ENCODE measurements at places on chromosomes 16 and 17. TPM values are rescaled to one million over a fixed set of nuclear protein-coding genes. Genes with fewer than 3 reads are reported as not detected.

The ITGA3 gene
- 133 TPM for total RNA-seq

GRCh38 chr17:42313773-42314566 is 25.7 kb downstream of the STAT5A start:
- peak; percentile 57 for DNase-seq

The DOC2B gene
- total RNA-seq: 2.6 TPM

DNA sequence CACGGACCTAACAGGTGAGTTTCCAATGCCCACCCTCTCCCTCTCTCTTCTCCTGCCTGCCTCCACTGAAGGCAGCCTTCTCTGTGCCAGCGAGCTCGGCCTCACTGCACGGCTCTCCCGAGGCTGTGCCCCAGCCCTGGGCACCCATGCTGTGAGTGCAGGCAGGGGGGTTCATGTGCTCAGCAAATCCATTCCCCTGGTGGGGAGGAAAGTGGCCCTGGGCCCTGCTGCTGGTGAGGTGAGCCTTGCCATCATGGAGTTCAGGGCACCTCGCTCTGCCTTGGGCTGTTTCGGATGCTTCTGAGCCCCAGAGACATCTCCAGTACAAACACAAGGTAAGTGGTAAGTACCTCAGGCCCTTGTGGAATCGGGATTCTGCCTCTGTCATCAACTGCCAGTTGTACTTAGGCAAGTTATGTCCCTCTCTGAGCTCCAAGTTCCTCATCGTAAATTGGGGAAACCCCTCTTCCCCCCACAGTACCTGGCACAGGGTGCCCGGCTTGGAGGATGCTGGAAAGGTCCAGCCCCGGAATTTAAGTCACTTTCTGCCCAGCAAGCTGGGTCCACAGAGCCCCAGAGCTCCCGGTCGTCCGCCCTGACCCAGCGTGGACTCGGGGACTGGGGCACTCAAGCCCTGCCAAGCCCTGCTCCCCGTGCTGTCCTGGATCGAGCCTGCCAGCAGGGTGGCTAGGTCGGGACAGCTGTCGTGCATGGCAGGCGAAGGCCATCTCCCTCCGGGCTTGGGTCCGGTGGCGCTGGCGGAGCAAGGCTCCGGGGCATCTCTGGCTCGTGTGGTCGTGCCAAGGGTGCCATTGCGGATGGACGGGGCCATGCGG is 684 bp upstream of the NUDT16L1 start:
- peak; percentile 55 for DNase-seq

DNA sequence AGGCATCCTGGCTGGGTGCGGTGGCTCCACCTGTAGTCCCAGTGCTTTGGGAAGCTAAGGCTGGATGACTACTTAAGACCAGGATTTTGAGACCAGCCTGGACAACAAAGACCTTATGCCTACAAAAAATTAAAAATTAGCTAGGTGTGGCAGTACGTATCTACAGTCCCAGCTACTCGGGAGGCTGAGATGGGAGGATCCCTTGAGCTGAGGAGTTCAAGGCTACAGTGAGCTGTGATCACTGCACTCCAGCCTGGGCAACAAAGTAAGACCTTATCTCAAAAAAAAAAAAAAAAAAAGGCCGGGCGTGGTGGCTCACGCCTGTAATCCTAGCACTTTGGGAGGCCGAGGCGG is 6.1 kb downstream of the MVP start:
- DNase-seq: peak; percentile 42

DNA sequence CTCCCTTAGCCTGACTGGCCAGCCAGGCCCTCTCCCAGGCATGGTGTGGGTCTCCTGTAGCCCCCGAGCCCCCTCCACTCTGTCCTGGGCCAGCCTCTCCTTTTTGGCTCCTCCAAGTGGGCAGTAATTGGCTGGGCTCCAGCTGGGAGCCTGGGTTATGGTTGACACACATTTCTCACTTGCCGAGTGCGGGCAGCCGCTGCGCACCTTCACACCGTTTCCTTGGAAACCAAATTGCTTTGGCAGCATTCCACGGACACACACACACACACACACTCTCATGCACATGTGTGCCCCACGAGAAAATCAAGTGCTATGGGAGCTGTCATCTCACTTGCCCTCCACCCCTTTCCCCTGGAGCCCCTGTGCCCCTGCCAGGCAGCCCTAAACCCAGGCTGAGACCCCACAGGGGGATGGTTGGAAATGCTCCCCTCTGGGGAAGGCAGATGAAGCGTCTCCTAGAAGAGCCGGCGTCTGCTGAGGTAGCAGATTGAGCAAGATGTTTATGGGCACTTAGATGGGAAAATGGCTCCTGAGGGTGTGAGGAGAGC is 402.7 kb upstream of the TNRC6C start:
- peak; percentile 25 for DNase-seq

DNA sequence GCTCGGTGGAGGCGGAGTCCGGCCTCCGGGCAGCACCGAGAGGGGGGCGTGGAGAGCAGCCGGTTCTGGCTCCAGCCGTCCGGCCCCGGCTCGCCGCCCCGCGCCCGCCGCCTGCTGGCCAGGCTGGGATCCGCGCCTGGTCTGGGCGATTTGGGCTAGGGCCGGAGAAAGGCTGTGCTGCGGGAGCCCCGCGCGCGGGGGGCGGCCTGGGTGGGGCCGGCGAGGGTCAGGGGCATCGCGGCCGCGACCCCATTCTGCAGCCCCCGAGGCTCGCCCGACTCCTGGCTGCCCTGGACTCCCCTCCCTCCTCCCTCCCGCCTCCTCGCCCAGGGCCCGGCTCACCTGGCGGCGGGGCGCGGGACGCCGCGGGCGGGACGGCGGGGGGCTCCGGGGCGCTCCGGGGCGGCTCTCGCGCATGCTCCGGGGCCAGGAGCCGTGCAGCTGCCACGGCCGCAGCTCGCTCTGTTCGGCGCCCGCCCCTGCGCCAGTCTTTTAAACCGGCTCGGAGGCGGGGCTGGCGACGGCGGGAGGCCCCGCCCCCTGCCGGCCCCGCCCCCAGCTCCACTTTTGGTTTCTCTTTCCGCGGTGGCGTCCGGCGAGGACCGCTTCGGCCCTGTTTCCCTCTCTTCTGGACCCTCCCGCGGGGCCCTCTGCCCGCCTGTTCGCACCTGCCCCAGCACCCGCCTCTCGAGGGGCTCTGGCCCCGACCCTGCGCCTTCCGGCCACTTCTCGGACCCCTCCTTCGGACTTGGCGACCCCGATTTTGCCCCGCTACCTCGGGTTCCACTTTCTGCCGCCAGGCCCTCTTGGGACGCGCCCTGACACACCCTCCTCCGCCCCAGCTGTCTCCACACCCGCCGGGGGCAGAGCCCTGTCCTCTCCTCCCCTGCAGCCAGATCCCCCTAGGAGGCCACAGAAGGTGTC is at the start of gene SOCS1:
TSS of gene SOCS1 (minus strand) at position 468 of the 924 bp plus-strand sequence. CDS start 726 bp downstream, outside the sequence.
- peak; percentile 90 for DNase-seq
